ENCODE measurements at places on chromosomes 3 and 15.

DNA sequence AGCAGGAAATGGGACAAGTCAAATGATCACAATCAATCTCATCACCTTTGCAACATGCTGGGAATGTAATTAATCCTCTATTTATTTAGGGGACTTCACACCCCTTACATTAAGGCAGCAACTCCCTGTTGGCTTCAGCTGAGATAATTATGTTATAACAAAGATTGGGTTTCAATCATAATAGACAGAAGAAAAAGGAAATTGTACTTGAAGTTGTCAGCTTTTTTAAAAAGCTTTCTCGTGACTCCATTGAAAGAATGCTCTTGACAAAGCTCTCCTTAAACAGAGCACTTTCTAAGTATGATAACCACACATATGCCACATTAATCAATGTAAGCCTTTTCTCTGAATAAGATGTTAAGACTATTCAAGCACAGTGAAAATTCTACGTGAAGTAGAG, 65.7 kb downstream of the SHQ1 start:
- DNase-seq = no peak

GRCh38 chr3:143330296-143330868, 210.8 kb downstream of the CHST2 start:
- no peak for DNase-seq

DNA sequence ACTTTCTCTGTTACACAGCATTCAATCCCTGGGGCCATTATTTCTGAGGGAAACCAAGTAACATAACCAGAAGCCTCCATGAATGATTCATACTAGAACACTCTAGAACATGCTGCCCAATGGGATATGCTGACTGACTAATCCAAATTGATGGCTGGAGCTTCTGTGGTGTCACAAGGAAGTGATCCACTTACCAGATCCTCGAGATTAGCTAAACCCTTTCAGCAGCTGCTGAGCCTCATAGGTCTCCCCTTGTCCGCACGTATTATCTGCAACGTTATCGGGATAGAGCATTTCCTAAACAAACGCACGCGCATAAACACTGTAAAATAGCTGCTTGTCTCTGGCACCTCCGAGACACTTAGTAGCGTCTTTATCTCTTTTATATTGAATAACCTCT, 61.2 kb upstream of the PROK2 start:
- DNase-seq = no peak

DNA sequence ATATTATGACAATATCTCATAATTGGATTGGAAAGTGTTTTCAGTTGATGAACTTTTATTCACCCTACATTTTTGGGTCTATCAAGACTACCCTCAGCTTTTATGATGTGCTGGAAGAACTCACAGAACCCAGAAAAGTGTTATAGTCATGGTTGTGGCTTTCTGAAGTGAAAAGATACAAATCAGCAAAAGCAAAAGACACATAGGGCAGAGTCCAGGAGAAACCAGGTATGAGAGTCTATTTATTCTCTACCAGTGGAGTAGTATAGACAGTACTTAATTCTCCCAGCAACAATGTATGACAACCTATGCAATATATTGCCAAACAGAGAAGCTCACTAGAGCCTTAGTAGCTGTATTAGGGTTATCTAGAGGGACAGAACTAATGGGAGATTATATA, 280.4 kb upstream of the TTC14 start:
- no peak for DNase-seq

DNA sequence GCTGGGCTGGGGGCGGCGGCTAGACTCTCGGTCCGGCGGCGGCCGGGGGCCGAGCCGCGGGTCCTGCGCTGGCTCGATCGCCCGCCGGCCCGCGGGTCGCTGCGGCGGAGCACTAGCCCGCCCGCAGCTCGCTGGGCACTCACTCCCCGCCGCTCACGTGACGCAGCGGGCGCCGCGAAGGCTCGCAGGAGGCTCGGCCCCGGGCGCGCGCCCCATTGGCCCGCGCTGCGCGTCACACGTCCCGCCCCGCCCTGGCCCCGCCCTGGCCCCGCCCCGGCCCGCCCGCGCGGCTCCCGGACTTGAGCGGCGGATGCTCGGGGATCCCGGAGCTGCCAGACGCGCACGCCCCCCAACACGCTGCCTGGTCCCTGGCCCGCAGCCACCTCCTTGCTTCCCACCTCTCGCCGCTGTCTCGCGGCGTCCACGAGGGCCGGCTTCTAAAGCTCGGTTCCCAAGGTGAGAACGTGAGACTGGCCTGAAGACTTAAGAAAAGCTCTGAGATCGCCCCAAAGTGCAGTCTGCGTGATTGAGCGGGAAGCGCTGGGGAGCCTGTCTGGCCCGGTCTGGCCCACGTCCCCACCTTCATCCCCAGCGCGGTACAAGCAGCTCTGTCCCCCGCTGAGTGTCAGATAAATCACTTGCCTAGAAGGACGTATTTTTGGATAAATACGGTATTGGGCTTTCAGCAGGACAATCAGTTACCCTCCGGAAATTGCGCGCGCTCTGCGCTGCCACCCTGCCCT, at the start of gene KLF15:
KLF15 (minus strand) TSS at position 114 of the 743 bp plus-strand sequence. CDS start 4,486 bp downstream, outside the sequence.
- peak; percentile 2 for DNase-seq

Data from SHP77 treated with DMSO at 0.1 percent for 48 hours (cell line).